ENCODE measurements at places on chromosomes 5 and 9. TPM values are rescaled to one million over a fixed set of nuclear protein-coding genes. Genes with fewer than 3 reads are reported as not detected.

DNA sequence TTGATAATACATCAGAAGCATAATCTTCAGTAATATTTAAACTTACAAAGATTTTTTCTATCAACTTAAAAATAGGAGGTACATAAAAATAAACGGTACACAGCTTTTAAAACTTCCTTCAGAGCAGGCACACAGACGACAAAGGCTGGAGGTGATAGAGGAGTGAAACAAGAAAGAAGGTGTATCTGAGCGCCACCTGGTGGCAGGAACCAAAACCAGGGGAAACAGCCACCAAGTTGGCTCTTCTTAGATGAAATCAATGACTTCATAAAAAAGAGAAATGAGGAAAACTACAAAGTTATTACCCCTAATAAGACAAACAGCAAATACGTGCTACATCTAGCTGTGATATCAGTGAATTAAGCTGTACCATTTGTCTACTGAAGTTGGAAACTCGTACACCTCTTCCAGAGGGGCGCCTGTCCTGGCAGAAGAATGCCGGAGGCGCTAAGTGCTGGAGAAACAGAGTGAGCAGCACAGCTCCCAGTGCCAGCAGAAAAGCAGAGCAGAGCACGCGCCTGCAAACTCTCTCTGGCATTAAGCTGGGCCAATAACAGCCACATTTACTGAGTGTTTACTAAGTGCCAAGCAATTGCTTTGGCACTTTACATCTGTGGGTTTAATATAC is 85.9 kb downstream of the SETX start:
- no peak overlapping the region for H3K4me3 ChIP-seq
- peak; percentile 58 for DNase-seq
- no peak overlapping the region for H3K27ac ChIP-seq
- no peaks in the 10 kb centered on the region for H3K27me3 ChIP-seq

PCDHB4 gene
- total RNA-seq: 10.5 TPM

NRG2 gene
- total RNA-seq: 4.5 TPM

PCDHGA4 gene
- 7.7 TPM for total RNA-seq

DNA sequence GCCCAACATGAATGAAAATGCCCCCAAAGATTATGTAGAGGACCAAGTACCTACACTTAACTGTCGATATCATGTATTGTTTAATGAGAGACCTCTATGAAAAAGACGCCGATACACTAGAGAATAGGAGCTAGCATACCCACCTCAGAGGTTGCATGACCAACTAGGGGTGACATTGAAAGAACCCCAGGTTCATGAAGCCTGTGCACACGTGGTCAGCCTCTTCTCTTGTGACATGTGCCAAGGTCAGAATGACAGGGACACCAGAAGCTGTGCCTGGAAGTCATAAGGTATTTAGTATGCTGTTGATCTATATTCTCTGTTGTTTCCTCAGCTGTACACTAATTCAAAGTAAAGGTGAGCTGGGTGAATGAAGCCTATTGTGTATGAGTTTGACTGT is 1594.1 kb downstream of the EFNA5 start:
- H3K4me3 ChIP-seq: no peak overlapping the region
- H3K4me1 ChIP-seq: no peaks in the 10 kb centered on the region
- no peak overlapping the region for H3K27ac ChIP-seq
- no peaks in the 10 kb centered on the region for H3K27me3 ChIP-seq

BTNL3 gene
- total RNA-seq: not detected

DNA sequence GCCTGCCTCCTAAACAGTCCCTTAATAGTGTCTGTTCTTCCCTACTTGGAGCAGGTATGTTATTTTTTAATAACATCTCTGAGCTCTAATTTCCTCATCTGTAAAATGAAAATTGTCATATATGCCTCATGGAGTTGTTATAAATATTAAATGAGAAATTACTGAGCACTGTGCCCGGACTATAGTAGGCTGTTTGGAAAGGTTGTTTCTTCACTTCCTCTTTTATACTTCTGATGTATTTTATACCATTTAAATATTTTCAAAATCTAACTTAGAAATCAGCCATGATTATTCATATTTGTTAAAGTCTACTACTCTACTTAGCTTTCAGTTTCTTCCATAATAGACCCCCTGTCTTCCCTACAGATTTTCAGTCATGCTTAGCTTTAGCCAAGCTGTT is 30.5 kb upstream of the HAPLN1 start:
- H3K27me3 ChIP-seq: no peaks in the 10 kb centered on the region
- H3K4me3 ChIP-seq: no peak overlapping the region
- H3K36me3 ChIP-seq: no peaks in the 10 kb centered on the region
- no peaks in the 10 kb centered on the region for H3K4me1 ChIP-seq

- H3K4me3 ChIP-seq: no peak overlapping the region
- no peak for DNase-seq
- H3K27ac ChIP-seq: no peak overlapping the region
- H3K4me1 ChIP-seq: no peaks in the 10 kb centered on the region
- no peaks in the 10 kb centered on the region for H3K36me3 ChIP-seq
Measured at GRCh38 chr5:89668821-89669220, 740.7 kb downstream of the CETN3 start.

- H3K36me3 ChIP-seq: no peaks in the 10 kb centered on the region
- no peak for DNase-seq
- H3K27ac ChIP-seq: no peak overlapping the region
- no peaks in the 10 kb centered on the region for H3K27me3 ChIP-seq
Measured at GRCh38 chr9:126159430-126160060, 167.1 kb upstream of the MVB12B start.

DNA sequence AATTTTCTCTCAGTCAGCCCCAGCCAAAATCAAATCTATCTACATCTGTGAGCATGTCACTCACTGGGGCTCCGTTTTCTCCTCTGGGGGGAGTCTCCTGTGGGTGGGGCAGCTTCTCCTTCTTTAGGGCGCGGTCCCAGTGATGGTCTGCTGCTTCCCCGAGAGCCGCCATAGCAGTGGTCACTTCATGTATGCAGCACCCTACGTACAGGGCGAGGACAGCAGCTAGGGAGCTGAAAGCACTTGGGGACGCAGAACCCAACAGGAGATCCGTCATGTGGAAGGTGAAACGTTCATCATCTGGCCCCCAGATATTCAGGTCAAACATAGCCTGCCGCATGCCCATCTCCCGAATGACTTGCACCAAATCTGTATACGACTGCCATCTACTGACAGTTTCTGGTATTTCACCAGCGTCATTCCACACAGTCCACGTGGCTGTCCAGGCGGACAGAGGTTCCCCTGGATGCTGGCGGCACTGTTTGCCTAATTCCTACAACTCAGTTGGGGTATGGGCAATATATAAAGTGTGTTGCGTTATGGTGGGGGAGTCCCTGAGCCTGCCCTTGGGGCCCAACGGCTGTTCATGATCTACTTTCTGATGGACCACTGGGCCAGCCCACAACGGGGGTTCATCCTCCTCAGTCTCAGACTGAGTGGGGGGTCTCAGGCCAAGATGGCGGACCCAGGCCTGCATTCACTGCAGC is 795.0 kb downstream of the EFNA5 start:
- DNase-seq: no peak
- no peaks in the 10 kb centered on the region for H3K27me3 ChIP-seq
- H3K4me3 ChIP-seq: no peak overlapping the region
- H3K36me3 ChIP-seq: no peaks in the 10 kb centered on the region

DMRT3 gene
- total RNA-seq: under 0.01 TPM

DNA sequence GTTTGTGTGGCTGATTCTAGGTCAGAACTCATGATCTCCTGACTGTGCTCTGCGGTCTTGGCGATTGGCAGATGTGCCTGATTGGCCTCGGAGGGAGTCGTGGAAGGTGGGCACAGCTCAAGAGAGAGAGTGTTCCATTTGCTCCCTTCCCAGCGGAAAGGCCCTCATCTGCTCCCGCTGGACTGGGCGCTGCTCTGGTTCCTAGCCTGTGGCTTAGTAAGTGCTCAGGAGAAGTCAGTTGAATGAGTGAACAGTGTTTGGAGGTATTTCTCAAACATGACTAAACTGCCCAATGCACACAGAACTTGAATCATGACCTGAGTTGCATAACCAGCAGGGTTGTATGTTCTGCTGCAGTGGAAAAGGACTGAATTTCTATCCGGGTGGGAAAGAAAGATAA is 120.2 kb upstream of the PITX1 start:
- H3K36me3 ChIP-seq: no peaks in the 10 kb centered on the region
- no peak overlapping the region for H3K27ac ChIP-seq
- no peaks in the 10 kb centered on the region for H3K4me1 ChIP-seq
- H3K4me3 ChIP-seq: no peak overlapping the region
- H3K27me3 ChIP-seq: no peaks in the 10 kb centered on the region

ANKRD34B gene
- total RNA-seq: not detected

PHF24 gene
- 1.5 TPM for total RNA-seq

DNA sequence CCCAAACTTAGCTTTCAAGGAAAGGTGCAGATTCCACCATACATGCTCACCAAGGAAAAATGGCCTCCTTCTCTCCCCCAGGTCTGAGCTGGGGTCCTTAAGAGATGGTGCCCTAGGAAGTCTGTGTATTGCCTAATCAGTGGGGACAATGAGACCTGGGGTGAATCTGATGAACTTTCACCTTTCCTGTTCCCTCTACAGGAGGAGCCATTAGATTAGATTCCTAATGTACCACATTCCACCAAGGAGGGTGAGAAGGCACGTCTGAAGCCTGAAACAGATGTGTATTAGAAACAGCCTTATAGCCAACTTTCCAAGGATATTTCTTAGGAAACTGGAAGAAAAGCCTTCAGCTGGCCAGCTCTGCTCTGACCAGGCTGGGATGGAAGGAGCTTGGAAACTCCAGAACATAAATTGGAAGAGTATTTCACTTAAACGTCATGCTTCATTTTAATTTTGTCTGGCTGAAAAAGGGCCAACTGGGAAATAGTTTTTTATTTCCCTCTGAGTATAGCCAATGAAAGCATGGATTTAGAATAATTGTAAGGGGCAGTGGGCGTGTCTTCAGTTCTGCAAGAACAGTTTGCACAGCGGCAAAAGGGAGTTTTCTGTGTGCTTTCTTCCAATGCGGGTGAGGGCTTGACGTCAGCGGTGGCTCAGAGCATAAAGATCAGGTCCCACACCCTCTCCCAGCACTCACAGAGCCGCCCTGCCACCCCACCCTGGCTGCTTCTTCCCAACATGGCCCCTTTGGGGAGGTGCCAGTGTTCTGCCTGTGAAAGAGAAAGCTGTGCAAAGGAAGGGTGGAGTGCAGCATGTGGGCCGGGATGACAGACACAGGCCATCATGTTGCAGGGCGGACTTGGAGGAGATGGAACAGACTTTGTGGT is 210.9 kb downstream of the ESM1 start:
- no peaks in the 10 kb centered on the region for H3K27me3 ChIP-seq
- DNase-seq: peak; percentile 53
- no peak overlapping the region for H3K27ac ChIP-seq

DNA sequence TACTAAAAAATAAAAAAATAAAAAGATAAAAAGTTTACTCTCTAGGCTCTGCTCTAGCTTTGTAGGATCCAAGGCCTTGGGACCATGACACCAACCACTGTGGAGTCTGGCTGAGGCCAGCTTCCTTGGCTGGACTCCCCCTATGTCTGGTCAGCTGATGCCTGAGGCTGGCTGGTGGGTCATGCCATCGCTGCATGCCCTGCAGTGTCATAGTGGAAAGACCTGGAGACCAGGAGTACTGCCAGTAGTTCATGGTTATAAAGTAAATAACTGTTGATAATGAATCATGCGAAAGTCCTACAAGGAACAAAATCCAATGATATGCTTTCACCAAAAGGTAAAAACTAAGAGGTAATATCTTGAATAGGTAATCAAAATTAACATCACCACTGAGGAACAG is 43.2 kb downstream of the GARNL3 start:
- no peak for DNase-seq
- H3K27me3 ChIP-seq: no peaks in the 10 kb centered on the region
- no peak overlapping the region for H3K4me3 ChIP-seq
- H3K4me1 ChIP-seq: no peaks in the 10 kb centered on the region
- H3K27ac ChIP-seq: no peak overlapping the region
- no peaks in the 10 kb centered on the region for H3K36me3 ChIP-seq

KCNN2 gene
- 3.6 TPM for total RNA-seq

DNA sequence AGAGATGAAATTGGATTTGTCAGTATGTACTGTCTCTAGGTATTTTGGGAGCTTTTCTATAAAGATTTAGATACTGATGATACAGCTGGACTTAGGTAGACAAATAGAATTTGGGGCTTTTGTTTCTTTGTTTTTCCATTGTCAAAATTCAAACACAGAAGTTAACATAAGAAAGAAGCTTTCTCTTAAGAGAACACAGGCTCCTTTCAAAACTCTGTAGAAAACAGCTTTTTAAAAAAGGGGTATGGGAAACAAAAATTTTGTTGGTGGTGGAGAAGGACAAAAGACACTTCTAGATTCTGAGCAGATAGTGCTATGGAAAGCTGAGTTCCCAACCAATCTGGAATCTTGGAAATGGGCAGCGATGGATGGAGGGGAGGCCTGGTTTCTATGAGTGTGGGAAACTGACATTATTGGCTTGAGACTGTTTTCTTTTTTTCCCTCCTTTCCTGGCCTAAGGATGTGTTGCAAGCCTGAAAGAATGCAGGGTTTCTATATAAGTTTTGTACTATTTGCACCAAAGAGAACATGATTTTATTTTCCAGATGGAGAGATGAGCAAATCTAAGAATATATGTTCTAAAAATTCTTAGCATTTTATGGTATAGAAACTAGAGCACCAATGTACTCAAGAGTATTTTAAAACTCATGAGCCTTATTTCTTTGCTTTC is 240.0 kb downstream of the PRR16 start:
- H3K36me3 ChIP-seq: no peaks in the 10 kb centered on the region
- no peak overlapping the region for H3K27ac ChIP-seq
- DNase-seq: no peak
- H3K4me1 ChIP-seq: no peaks in the 10 kb centered on the region

TRIM7 gene
- total RNA-seq: 7.7 TPM

DNA sequence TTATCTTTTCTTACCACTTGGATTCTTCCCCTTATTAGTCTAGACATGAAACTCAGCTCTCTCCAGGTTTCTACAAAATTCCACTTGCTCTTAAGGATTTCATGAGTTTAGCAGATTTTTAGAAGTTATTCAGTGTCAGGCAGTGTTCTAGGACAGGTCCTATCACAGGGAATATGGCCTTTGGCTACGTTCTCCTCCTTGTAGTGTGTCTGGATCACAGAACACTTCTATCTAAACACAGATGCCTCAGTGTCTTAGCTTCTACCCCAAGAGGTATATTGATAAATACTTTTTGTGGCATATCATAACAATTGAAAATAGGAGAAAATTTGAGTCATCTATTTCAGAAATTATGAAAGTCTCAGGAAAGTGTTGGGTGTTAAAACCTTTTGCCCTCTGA is 15.6 kb downstream of the RAB3C start:
- H3K36me3 ChIP-seq: no peaks in the 10 kb centered on the region
- no peaks in the 10 kb centered on the region for H3K4me1 ChIP-seq
- no peak overlapping the region for H3K4me3 ChIP-seq
- no peak for DNase-seq
- H3K27me3 ChIP-seq: no peaks in the 10 kb centered on the region
- H3K27ac ChIP-seq: no peak overlapping the region

GRCh38 chr5:11046160-11046559 is 285.1 kb upstream of the DAP start:
- no peaks in the 10 kb centered on the region for H3K4me1 ChIP-seq
- no peaks in the 10 kb centered on the region for H3K36me3 ChIP-seq
- DNase-seq: no peak

DNA sequence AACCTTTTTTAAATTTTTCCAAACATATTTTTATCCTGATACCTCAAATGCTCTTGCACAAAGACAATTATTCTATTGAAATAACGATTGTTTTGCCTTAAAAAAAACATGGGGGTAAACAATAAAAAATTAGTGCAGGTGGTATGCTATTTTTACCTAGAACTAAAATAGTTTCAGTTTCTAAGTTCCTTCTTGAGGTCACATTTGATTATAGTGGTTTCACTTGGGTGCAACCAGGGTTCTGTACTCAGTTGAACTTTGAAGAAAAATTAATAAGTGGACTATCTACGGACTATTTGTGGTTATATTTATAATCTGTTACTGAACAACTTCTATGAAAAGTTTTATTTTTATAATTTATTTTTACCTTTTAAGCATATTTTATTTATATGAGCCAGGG is 387.1 kb upstream of the IZUMO3 start:
- H3K27ac ChIP-seq: no peak overlapping the region
- H3K27me3 ChIP-seq: no peaks in the 10 kb centered on the region
- DNase-seq: no peak
- H3K4me3 ChIP-seq: no peak overlapping the region
- H3K4me1 ChIP-seq: no peaks in the 10 kb centered on the region
